Ureter (tissue), 1 donor: ENCODE measurements at places on chromosomes 7 and 10. TPM values are rescaled to one million over a fixed set of nuclear protein-coding genes. Genes with fewer than 3 reads are reported as not detected.

GRCh38 chr10:77421591-77421990 is 216.0 kb downstream of the KCNMA1 start:
- no peak for DNase-seq

DNA sequence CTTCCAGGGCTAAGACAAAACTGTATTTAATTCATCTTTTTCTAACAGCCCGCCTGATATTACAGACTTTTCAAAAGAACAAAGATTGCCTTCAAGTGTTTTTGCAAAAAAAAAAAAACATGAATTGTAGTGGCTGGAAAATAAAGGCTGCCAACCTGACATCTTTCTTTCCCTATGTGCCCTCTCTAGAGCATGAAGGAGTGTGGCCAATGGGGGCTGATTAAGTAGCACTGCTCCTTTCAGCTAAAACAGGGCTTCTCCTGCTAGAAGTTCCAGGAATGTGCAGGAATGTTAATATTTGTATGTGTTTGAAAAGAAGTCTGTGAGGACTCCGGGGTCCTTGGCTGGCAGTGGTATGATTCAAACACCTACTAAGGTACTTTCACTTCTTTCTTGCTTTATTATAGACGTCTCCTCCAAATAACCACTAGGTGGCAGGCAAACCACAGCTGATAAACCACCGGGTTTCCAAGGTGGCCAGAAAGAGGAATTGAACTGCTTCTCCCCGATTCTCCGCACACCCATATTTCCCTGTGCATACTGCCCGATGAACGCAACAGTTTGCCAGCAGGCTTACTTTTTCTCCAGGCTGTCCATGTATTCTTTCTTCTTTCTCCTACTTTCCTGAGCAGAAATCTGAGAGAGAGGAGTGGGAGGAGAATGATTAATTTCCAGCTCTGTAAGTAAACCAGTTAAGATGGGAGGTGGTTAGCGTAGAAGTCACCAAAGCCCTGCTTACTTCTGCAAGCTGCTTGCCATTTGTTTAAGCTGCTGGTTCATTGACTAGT is 56.8 kb upstream of the DGKI start:
- DNase-seq: peak; percentile 67

- DNase-seq: no peak
Measured at GRCh38 chr7:22932896-22933295, 81.0 kb downstream of the HYCC1 start.

The ATP6V1F gene
- total RNA-seq: 133 TPM

The FZD8 gene
- total RNA-seq: 2.6 TPM

The KIF11 gene
- total RNA-seq: 1.4 TPM

The CYP3A5 gene
- 104 TPM for total RNA-seq

The OPN4 gene
- total RNA-seq: not detected

- DNase-seq: no peak
Measured at GRCh38 chr10:128361487-128361886, 235.3 kb upstream of the MKI67 start.

GRCh38 chr7:152076940-152077933 is 51.8 kb downstream of the GALNT11 start:
- DNase-seq: no peak

- DNase-seq: no peak
Measured at GRCh38 chr7:156176039-156176438, 363.8 kb upstream of the SHH start.

The CEP55 gene
- 0.89 TPM for total RNA-seq
